SHP77 treated with DMSO at 0.1 percent for 48 hours (cell line): ENCODE measurements at places on chromosomes 2 and 18.

- DNase-seq: no peak
Observed at GRCh38 chr2:58364098-58364497, 123.0 kb upstream of the FANCL start.

DNA sequence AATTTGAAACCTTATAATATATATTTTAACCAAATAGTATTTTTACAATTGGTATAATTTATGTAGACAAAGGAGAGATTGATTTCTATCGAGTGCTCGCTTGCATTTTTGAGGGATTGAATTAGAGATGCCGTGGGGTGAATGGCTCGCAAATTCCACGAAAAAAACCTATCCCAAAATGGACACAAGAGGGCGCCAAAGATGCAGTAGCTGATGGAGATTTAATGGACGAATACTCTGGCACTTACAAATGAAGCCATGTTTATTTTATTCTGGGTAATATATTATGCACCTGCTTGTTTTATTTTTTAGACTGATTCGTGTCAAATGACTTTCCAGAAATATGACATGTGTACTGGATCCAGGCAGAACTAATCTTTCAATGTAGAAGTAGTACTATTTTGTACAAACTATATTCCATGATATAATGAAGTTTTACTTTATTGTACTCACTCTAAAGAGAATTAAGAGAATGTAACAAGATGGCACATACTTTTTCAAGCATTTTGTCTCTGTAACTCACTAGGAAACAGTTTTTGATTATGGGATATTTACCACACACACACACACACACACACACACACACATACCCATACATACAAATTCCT lies 505.4 kb downstream of the PLCL1 start:
- peak; percentile 61 for DNase-seq

GRCh38 chr2:273333-273732 lies 8.6 kb downstream of the ACP1 start:
- no peak for DNase-seq

GRCh38 chr2:22604136-22604535 lies 780.8 kb upstream of the KLHL29 start:
- no peak for DNase-seq

GRCh38 chr2:103010306-103010705 lies 248.5 kb downstream of the TMEM182 start:
- DNase-seq: no peak

DNA sequence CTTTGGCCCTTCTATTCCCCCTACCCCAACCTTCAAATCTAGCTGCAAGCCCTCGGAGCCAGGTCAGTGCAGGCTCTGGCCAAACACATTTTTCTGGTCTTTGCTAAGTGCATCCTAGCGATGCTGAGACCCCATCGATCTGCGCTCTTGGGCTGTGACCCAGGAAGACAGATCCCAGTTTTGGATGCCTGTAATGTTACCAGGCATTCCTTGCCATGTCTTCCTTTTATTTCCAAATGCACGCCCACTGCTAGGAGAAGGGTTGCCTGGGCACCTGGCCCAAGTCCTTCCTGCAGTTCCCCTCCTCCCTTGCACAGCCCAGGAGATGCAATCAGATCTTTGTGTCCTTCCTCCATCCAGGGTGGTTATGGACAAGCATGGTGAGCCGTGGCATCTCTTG lies 124.6 kb downstream of the TPGS2 start:
- DNase-seq: no peak

GRCh38 chr18:61921621-61922235 lies 28.9 kb upstream of the RNF152 start:
- no peak for DNase-seq

- peak; percentile 85 for DNase-seq
Observed at GRCh38 chr2:1972422-1972821, 228.1 kb upstream of the PXDN start.

- no peak for DNase-seq
Observed at GRCh38 chr2:162258169-162258568, 14.9 kb upstream of the FAP start.

DNA sequence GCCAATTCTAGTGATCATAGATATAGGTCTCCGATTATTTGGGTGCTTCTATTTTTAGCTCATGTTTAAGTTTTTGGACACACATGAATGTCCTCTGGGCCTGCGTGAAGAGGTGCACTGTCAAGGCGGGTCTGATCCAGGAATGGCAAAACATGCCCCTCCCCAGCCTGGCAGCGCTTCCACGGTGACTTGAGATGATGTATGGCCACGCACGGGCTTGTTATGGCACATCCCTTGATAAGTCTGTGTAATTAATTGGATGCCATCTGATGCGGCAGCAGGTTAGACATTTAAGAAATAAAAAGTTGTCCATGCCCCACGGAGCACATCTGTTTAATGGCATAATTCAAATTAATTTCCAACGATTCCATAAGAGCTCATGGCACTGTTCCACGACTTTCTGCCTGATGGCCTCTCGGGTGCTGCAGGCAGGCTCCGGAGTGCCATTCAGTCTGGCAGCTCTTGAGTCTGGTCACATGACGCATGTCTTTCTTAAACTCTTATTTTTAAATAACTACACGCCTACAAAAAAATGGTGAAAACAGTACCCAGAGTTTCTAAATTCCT lies 151.4 kb downstream of the ACKR3 start:
- no peak for DNase-seq

DNA sequence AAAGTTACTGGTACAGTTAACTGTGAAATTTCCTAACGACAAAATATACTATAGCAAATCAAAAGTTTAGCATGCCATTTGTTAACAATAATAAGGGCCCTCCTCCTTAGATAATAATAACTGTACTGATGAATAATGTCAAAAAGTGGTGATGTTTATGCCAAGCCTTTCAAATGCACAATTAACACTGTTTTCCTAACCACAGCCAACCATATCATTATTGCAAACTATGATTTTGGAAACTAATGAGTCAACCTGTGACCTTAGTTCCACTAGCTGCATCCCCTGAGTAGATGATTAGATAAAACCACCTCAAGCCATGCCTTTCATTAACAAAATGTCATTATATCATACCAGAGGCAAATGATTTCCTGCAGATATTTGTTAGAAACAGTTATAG lies 25.1 kb upstream of the GPR75 start:
- no peak for DNase-seq

DNA sequence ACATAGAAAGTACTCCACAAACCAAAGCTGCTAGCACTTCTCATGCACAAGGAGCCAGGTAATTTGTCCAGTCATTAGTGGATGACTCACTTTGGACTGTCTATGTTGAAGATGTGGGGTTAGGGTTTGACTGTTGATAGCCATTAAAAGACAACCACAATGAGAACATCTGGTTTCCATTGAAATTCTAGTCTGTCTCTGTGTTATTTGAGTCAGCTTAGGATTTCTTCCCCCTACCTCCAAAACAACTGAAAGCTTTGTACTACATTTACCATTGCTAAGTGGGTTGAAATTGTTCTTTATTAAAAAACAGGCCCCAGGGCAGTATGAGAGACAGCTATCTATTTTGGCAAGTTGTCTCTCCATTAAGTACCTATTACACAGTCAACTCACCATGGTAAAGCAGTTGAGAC lies 50.2 kb upstream of the ANKRD44 start:
- DNase-seq: no peak

DNA sequence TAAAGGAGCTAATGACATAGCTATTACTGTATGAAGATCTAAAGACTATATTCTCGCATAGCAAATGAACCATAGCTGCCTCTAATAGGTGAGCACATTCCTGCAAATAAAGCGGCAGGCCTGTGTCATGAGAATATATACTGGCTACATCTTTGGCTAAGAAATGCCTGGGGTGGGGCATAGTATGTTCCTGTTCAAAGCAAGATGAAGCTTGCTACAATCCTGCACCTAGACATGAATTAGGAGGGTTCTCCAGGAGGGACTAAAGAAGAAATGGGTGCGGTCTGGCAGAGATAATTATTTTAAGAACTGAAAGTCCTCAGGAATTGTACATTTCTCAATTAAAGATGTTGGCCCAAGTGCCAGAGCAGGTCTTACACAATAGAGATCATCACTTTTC lies 46.8 kb upstream of the PLA2R1 start:
- DNase-seq: no peak

- no peak for DNase-seq
Observed at GRCh38 chr2:71929482-71929772, 218.2 kb downstream of the CYP26B1 start.

- DNase-seq: no peak
Observed at GRCh38 chr2:177403838-177404237, 11.3 kb downstream of the AGPS start.

DNA sequence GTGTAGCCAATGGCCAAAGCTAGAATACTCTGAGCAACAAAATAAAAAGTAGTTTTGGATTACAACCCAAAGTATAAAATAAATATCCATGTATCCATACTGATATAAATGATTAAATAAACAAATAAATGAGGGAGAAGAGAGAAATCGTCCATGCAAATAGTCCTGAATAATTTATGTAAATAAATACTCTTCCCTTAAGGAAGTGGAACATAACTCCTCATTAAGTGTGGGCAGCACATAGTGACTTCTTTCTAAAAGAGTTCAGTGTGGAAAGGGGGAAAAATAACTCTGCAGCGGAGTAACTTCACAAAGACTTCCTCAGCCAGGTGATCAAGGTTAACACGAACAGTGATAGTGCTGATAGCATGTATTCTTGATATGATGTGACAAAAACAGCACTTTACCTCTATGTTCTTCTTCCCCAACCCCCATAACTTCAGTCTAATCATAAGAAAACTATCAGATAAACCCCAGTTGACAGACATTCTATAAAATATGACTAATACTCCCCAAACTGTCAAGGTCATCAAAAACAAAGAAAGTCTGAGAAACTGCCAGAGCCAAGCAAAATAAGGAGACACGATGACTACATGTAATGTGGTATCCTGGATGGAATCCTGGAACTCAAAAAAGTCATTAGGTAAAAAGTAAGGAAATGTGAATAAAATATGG lies 30.7 kb downstream of the METTL8 start:
- no peak for DNase-seq

DNA sequence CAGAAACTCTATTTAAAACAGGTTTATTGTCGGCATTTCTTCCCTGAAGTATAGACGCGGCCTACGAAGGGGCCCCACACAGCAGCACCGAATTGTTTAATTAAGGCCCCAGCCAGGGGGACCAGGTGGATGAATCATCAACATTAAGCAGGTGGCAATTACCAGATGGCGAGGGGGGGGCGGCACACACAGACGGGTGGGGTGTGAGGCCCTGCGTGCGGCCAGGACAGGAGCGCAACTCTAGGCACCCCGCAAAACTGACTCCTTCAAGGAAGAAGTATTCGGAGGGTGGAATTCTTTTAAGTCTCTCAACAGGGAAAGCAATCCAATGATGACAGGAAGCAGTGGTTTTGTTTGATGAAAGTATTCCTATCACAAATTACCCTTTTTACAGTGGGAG lies 830.4 kb downstream of the GALR1 start:
- no peak for DNase-seq

- no peak for DNase-seq
Observed at GRCh38 chr2:36594849-36595248, 3.1 kb downstream of the FEZ2 start.

DNA sequence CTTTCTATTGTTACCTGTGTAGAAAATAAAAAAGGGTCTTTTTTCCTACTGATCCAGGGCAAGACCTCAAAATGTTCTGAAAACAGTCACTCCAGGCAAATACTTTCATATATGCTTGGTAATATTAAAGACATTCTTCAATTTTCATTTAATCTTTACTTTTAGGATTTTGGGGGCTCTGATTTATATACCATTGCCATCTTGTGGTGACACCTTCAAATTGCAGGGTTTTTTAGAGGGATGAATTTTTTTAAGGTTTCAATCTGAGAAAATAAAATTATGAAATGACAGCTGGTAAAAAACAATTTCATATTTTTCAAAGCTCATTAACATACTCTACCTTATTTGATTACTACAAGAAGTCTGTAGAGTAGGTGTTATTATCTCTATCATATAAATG lies 26.8 kb downstream of the MAPK4 start:
- no peak for DNase-seq

DNA sequence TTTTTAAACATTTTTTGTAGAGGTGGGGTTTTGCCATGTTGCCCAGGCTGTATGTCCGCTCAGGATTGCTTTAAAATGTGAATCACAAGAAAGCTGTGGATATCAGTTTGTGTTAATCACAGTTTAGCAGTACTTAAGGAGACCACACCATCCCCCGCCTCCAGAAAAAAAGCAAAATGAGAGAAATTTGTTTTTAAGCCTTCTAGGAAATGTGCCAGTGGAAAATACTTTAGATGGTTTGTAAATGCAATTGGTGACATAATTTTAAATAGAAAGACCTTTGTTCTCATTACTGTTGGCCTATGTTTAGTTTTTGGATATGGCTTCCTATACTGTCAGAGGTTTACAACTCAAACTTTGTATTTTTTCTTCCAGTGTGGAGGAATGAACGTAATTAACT lies 27.0 kb downstream of the GCA start:
- no peak for DNase-seq

DNA sequence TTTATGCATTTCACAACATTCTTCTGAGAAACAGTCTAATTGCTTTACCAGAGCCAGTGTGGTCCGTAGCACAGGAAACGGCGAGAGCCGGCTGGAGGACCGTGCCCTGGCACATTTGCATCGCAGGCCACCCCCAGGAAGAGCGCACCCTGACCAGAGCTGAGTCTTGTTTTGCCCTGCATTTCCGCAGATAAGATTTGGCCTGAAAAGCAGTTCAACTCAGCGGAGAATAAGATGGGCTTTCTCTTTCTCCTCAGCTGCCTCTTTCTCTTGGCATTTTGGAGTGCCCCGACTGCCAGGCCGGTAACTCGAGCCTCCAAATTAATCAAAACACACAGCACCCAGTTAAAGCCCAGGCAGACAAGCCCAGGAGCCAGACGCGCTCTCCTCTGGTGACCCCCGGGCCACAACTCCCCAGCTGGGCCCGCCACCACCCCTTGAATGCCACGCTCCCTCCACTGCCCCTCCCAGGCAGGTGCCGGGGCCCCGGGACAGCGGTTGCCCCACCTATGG lies 464 bp downstream of the COL4A4 start:
- no peak for DNase-seq

- DNase-seq: no peak
Observed at GRCh38 chr2:184338771-184339170, 259.6 kb upstream of the ZNF804A start.

DNA sequence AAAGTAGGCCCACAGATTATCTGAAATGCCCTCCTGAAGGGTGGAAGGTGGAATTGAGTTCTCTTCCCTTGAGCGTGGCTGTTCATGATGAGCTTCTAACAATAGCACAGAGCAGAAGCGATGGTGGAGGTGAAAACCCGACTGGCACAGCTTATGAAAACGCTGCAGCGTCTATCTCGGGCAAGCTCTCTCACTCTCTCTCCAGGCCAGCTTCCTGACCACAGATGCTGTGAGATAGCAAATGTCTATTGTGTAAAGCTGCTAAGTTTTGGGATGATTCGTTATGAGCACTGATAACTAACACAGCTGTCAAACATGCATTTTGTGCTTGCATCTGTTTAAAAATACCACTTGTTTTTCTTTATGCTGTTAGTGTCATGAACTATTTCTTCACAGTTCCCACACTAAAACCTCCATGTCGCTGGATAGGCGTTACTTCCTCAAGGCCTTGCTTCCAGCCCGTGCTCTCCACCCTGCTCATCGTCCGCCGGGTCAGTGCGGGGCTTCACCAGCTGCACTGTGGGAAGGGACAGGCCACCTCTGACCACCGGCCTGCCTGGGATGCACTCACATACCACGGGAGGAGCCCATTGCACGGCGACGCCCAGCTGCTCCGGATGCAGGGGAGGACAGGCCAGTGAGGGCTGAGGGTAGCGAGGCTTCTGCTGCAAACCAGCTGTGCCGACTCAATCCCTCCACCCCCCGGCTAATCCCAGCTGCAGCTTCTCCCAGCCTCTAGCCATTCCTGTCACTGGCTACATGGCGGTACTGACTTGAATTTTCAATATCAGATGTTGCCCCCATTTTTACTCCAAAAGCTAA lies 60.0 kb upstream of the OTOS start:
- no peak for DNase-seq

- no peak for DNase-seq
Observed at GRCh38 chr18:12076424-12077140, 17.1 kb upstream of the ANKRD62 start.
